HT-29 (cell line): ENCODE measurements at places on chromosomes 11 and 22. TPM values are rescaled to one million over a fixed set of nuclear protein-coding genes. Genes with fewer than 3 reads are reported as not detected.

The KCNE3 gene
- 59.1 and 79.2 TPM in 2 replicates for total RNA-seq

The MAJIN gene
- not detected in 2 replicates for total RNA-seq

The SLC43A1 gene
- 47.7 and 60.8 TPM in 2 replicates for total RNA-seq

DNA sequence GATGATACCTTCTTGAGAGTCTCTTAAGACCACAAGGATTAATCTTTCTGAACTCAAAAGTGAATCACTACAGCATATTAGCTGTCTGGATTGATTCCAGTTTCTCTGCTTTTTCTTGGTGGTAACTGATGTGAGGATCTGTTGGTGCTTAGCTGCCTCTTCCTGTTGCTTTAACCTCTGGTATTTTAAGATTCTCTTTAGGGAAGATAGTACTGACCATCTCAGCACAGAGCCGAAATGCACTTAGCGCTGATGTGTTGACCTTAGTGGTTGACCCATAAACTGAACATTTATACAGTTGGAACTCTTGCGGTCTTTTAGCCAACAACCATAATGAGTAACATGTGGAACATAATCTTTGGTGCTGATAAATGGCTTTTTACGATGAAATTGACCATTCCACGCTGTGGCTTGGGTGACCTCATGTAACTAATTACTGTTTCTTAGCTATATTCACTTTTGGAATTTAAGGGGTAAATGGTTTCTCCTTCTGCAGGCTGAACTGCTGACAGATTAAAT lies 33.7 kb downstream of the APLP2 start:
- no peak for DNase-seq

- no peak for DNase-seq
Observed at GRCh38 chr22:43000441-43001175, 14.3 kb downstream of the PACSIN2 start.

- no peak for DNase-seq
Observed at GRCh38 chr11:38159038-38159437, 1561.0 kb upstream of the RAG2 start.

GRCh38 chr22:30004694-30005093 lies 75.6 kb upstream of the HORMAD2 start:
- no peak for DNase-seq

- no peak for DNase-seq
Observed at GRCh38 chr22:10961043-10961860, 4566.7 kb upstream of the OR11H1 start.

DNA sequence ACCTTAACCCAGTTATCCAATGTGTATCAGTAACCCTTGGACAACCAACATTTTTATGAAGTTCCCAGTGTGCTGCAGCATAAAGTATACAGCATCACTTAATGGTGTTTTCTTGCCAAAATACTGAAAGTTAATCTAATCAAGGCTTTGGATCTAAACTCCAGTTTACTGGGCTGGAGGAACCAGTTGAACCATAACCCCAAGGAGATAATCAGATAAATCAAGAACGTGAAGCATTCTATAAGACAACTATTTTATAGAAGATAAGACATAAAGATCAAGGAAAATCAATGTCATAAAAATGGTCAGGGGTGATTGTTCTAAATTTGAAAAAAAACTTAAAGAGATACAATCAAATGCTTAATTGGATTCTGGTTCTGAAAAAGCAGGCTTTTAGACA lies 2.3 kb upstream of the OSBP start:
- no peak for DNase-seq

DNA sequence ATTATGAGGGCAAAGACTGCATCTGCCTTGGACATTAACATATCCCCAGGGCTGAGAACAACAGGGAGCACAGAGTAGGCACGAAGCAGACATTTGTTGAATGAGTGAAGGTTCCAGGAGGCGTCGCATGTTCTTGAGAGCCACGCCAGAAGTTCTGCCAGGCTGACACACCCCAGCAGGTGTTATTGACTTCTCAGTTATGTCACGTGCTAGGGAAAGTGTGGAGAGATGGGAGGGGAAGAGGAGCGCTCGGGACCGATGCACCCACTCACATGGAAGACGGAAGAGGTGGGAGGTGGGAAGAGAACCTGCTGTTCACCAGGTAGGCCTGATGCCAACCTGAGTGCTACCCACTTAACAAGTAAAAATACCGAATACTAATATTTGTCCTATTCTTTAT lies 232.8 kb downstream of the LARGE1 start:
- DNase-seq, result no peak

DNA sequence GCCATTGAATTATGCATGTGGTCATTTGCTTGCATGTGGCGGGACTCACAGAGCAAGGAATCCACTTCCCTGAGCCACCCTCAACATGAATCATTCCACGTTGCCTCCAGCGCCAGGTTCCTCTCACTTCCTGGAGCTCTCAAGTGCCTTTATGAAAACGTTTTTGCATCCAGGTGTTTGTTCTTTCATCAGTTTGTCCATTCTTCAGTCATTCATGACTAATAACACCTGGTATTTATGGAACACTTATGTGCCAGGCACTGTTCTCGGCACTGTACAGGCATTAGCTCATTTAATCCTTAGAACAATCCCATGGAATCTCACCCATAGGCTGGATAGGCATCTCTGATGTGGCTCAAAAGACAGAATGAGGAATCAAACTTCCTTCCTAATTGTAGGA lies 256.1 kb upstream of the SYN3 start:
- no peak for DNase-seq
